ENCODE measurements at places on chromosomes 11 and 22. TPM values are rescaled to one million over a fixed set of nuclear protein-coding genes. Genes with fewer than 3 reads are reported as not detected.

DNA sequence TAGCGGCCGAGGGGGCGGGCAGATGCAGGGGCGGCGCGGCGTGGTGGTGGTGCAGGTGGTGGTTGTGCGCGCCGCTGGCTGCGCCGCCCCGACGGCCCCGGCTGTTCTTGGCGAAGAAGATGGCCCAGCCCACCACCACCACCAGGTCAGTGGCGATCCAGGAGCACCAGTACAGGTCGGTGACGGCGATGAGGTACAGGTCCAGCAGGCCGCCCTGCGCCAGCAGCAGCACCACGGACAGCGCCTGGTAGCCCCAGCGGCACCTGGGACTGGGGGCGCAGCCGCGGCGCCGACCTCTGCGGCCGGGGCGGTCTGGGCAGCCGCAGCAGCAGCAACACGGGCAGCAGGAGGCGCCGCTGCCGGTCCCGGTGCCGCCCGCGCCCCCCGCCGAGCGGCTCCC lies 879 bp downstream of the TMEM121B start:
- H3K27ac ChIP-seq = no peak overlapping the region
- no peaks in the 10 kb centered on the region for H3K27me3 ChIP-seq
- H3K4me1 ChIP-seq = no peaks in the 10 kb centered on the region
- DNase-seq = peak; percentile 56
- no peaks in the 10 kb centered on the region for H3K36me3 ChIP-seq

The RFPL1 gene
- total RNA-seq = not detected

- no peaks in the 10 kb centered on the region for H3K4me1 ChIP-seq
- H3K36me3 ChIP-seq = no peaks in the 10 kb centered on the region
- no peaks in the 10 kb centered on the region for H3K27me3 ChIP-seq
- no peak overlapping the region for H3K27ac ChIP-seq
Observed at GRCh38 chr22:48393885-48394284, 1433.8 kb downstream of the BRD1 start.

DNA sequence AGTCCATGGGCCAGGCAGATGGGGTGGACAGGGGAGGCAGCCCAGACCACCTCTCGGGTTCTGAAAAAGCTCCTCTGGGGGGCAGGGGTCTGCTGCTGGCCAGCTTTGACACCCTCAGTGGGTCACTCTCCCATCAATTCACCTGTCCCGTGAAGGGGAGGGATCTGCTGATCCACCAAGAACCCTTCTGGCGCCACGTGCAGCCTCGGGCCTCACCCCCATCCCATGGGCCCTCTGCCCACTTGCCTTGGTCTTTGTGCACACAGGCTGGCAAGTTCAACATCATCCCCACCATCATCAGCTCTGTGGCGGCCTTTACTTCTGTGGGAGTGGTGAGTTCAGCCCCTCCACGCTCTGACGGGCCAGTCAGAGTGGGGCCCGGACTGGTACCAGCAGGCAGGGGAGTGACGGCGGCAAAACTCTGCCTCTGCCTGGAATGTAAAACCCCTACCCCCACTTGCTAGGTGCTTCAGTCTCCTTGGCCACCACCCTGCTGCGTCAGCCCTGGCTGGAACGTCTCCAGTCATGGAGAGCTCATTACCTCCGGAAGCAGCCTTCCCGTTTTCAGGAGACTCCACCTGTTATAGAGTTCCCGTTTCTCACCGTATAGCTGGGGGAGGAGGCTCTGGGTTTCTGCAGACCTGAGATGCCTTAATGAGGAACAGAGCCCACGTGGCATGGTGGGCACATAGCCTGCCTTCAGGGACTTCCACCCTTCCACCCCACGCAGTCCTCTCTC lies 12.7 kb downstream of the PRG3 start:
- peaks cover 7% of the 10 kb centered on the region for H3K4me1 ChIP-seq
- no peak overlapping the region for H3K27ac ChIP-seq
- H3K36me3 ChIP-seq = no peaks in the 10 kb centered on the region
- no peak for DNase-seq

The SYCE3 gene
- not detected for total RNA-seq

DNA sequence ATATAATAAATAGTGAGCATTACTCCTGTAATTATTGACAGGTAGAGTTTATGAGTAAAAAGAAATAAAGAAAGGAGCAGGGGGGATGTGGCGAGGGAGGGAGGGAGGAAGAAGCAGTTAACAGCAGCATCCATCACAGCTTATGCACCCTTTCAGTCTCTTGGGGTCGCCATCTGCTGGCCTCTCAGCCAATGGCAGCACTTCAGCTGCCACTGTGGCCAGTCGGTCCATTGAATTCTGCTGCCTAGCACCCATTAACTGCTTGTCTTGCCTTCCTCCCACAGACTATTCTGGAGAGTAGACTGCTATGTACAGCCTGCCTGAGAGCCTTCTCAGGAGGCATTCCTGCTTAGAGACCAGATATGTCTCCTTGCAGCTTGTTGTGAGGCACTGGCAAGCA lies 388.3 kb downstream of the TENM4 start:
- H3K27me3 ChIP-seq = peaks cover 9% of the 10 kb centered on the region
- no peak overlapping the region for H3K27ac ChIP-seq
- peaks cover 16% of the 10 kb centered on the region for H3K4me1 ChIP-seq
- no peaks in the 10 kb centered on the region for H3K36me3 ChIP-seq

DNA sequence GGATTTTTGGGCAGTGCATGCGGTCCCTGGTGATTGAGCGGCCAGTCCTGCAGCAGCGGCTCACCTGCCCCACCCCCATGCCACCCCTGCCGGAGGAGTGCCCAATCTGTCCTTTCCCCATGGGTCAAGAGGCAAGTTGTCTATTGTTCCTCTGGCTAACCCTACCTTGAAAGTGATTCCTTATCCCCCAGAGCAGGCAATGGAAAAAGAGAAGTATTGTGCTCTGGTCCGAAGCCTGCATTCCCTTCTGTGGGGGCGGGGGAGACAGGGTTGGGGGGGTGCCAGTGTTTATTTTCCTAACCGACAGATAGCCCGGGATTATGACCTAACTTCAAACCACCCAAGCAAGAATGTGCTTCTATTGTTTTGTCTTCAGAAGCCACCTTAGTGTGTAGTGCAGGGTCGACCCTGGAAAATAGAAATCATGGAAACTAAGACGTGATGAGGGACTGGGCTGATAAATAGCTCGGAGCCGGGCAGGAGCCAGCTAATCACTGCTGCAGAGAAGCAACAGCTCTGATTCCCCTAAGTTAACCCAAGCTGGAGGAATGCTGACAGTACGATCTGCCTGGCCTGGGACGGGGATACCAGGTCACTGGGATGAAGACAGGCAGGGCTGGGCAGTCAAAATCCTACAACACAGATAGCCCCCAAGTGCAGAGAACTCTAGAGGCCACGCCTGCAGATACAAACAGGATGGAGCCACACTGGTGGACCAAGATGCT lies 38.7 kb upstream of the ATXN10 start:
- DNase-seq = no peak
- no peaks in the 10 kb centered on the region for H3K36me3 ChIP-seq
- H3K4me3 ChIP-seq = no peak overlapping the region
- H3K27me3 ChIP-seq = peaks cover 7% of the 10 kb centered on the region

DNA sequence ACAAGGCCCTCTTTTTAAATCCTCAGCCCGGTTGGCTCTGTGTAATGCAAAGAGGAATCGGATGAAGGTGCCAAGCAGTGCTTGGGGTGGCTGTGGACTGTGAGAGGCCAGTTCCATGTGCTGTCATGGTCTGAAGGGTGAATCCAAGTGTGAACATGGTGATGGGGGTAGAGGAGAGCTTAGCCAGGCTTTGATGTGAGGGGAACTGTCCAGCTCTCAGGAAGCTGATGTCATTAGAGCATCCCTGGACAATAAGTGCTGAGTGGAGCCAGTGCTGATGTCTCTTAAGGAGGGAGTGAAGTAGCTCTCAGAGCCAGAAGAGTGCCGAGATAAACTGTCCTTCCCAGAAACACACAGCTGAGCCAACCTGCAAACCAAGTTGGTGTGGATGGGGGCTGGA lies 53.6 kb downstream of the NAV2 start:
- H3K4me3 ChIP-seq = no peak overlapping the region
- no peaks in the 10 kb centered on the region for H3K36me3 ChIP-seq
- H3K27ac ChIP-seq = no peak overlapping the region
- no peaks in the 10 kb centered on the region for H3K27me3 ChIP-seq

DNA sequence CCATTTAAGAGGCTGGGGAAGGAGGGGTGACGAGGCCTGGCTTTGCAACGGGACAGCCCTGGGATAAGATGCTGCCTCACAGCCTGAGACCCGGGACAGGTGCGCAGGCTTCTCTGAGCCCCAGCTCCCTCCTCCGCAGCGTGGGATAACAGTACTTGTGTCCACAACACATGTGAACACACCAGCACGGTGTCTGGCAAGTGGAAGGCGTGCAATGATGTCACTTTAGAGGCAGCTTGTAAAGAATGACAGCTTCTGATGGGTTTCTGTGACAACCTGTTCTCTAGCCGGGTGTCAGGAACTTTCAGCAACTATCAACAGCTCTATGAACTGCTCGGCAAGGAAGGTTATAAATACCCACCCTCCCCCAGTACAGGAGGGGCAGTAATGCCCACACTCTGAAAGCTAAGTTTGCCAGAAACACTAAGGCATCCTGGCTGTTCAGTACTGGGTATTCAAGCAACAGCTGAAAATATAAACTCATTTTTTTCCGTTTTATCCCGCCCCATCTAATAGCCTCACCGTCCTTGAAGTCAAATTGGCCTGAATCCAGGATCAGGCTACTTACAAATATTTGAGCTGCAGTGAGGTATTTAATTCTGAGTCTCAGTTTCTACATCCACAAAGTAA lies 59.7 kb downstream of the MYH9 start:
- H3K27me3 ChIP-seq = no peaks in the 10 kb centered on the region
- peak overlapping the region; percentile 93 for H3K27ac ChIP-seq
- DNase-seq = peak; percentile 40
- no peak overlapping the region for H3K4me3 ChIP-seq

DNA sequence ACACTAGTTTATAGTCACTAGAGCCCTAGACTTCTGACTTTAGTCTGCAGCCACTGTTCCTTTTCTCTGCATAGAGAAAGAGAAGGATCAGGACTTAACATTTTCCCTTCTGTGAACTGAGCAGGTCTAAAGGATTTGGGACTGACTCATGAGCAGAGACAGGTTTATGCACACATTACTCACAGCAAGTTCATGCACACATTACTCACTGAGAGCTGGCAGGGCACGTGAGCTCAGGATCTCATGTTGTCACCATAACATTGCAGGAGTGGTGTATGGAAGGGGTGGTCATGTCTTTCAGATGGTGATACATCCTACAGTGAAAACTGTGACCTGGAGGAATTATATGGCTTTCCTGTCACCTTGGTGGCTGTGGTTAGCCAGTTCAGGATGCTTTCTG lies 56.4 kb downstream of the CEP164 start:
- no peak overlapping the region for H3K4me3 ChIP-seq
- H3K4me1 ChIP-seq = peaks cover 27% of the 10 kb centered on the region
- H3K27ac ChIP-seq = peak overlapping the region; percentile 37
- DNase-seq = peak; percentile 96

- no peak overlapping the region for H3K27ac ChIP-seq
- no peak overlapping the region for H3K4me3 ChIP-seq
- DNase-seq = no peak
- no peaks in the 10 kb centered on the region for H3K36me3 ChIP-seq
Observed at GRCh38 chr11:75195167-75195962, 44.5 kb downstream of the SLCO2B1 start.

- no peaks in the 10 kb centered on the region for H3K4me1 ChIP-seq
- no peak for DNase-seq
- no peaks in the 10 kb centered on the region for H3K27me3 ChIP-seq
- no peak overlapping the region for H3K4me3 ChIP-seq
- H3K36me3 ChIP-seq = no peaks in the 10 kb centered on the region
- H3K27ac ChIP-seq = no peak overlapping the region
Observed at GRCh38 chr22:47130883-47131631, 368.6 kb downstream of the TBC1D22A start.

The FOLR3 gene
- total RNA-seq = 4.3 TPM

DNA sequence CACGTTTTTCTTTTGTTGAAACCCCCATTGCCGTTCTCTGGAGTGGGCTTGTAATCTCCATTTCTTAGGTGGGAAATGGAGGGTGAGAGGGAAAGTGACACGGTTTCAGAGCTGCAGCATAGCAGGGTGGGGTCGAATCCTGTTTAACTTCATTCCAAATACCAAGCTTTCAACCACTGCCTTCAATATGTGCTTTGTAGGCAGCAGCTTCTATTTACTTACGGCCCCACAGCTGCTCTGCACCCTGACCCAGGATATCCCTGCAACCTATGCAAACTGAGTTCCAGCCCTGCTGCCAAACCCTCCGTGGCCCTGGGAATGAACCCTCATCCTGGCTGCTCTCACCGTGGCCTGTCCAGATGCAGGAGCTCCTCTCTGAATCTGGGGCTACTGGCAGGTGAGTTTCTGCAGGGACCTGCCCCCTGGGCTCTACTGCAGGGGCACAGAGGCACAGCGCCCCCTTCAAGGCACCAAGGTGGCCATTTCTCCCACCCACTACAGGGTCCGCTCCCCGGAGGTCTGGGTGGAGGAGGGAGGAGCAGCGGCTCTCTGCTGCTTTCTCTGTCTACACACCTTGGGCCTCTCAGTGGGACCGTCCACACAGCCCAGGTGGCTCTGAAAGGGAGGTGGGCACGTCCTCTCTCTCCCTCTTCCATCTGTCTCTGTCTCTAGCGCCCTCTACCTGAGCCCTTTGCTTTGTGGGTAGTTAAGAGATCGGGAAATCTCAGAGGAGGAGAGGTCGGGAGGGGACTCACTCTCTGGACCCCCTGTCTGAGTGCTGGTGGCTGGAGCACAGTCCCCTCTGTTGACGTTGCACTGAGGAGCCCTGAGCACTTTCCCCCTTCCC lies 279.1 kb downstream of the BRD1 start:
- no peak overlapping the region for H3K4me3 ChIP-seq
- DNase-seq = no peak
- H3K27ac ChIP-seq = no peak overlapping the region
- H3K4me1 ChIP-seq = no peaks in the 10 kb centered on the region
- H3K27me3 ChIP-seq = no peaks in the 10 kb centered on the region

DNA sequence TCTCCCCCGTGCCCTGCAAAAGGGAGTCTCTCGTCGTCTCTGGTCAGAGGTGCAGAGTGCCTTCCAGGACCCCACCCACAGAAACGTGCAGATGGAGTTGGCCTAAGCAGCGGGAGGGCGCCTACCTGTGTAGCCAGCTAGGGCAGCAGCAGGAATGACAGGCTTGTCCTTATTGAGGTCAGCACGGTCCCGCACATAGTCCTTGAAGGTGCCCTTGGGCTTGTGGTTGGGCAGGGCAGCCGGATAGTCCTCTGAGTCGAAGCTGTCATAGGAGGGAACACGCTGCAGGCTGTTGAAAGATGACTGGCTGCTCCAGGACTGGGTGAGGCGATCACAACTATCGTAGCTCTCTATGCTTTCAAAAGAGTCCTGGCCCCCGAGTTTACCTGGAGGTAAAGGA lies 107.3 kb downstream of the ETS1 start:
- H3K36me3 ChIP-seq = peaks cover 63% of the 10 kb centered on the region
- H3K4me1 ChIP-seq = peaks cover 61% of the 10 kb centered on the region
- no peak for DNase-seq
- H3K4me3 ChIP-seq = no peak overlapping the region

GRCh38 chr11:123063826-123064657 lies 2.1 kb upstream of the HSPA8 start:
- H3K4me3 ChIP-seq = peak overlapping the region; percentile 99
- no peak for DNase-seq
- H3K27ac ChIP-seq = peak overlapping the region; percentile 100
- H3K27me3 ChIP-seq = no peaks in the 10 kb centered on the region

Data from GM23248 (cell line).